ENCODE measurements at places on chromosomes 1 and 21. TPM values are rescaled to one million over a fixed set of nuclear protein-coding genes. Genes with fewer than 3 reads are reported as not detected.
A peak's percentile ranks its signal among the peaks of the same experiment; 100 is the strongest.

DNA sequence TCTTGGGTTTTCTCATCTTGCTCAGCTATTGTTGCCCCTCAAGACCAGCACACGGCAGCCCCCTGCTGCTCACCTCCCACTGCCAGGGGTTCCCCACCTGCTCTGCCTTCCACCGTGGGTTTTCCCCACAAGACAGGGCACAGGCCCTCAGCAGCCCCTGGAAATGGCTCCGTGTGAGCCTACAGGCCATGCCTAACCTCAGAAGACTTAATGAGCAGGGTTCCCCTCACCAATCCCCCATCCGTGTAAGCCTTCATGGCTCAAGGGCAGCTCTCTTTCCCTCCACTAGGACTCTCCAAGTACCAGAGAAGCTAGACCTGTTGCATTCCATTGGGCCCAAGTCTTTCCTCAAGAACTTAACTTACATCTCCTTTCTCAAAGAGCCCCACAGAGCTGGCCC lies 18.4 kb upstream of the RCAN3 start:
- peak; percentile 54 for DNase-seq
- no peaks in the 10 kb centered on the region for H3K27me3 ChIP-seq
- H3K4me1 ChIP-seq, result peaks cover 81% of the 10 kb centered on the region

DNA sequence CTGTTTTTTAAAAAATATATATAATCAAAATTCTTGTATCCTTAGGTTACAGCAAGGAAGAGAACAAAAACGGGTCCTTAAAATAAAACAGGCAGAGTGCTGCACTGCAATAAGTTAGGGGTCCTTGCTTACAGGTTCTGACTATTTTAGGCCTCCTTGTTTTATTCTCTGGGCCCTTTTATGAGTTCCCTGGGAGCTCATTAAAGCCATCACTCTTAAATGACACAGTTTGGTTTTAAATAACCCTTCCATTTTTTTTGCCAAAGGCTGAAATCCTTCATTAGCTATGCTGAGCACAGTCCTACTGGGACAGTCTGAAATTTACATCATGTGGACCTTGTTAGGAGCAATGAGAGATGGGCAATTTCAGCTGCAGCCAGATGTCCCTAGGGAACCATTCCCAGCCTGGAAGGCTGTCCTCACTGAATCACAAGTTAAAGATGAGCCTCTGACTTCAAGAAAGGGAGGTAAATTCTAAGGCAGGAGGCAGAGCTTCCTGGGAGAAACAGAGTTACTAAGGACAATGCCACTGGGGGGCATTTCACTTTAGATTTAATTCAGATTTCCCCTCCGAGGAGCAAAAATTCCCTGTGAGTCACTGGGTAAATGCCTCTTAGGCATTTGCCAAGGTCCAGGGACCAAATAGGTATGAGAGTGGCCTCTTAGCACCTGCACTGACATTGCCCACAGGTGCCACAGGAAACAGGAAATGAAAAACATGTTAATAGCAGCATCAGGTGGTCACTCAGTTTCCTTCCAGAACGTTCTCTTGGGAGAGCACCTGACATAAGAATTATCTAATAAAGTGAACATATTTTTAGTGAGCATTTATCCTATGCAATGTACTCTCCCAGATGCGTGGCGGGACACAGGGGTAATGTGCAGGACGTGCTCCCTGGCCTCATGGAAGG lies 3.8 kb upstream of the MUL1 start:
- no peak for DNase-seq
- H3K36me3 ChIP-seq, result peaks cover 3% of the 10 kb centered on the region
- no peak overlapping the region for H3K4me3 ChIP-seq
- H3K4me1 ChIP-seq, result peaks cover 4% of the 10 kb centered on the region
- H3K27ac ChIP-seq, result no peak overlapping the region
- peaks cover 11% of the 10 kb centered on the region for H3K27me3 ChIP-seq

Gene CD5L
- not detected for total RNA-seq

DNA sequence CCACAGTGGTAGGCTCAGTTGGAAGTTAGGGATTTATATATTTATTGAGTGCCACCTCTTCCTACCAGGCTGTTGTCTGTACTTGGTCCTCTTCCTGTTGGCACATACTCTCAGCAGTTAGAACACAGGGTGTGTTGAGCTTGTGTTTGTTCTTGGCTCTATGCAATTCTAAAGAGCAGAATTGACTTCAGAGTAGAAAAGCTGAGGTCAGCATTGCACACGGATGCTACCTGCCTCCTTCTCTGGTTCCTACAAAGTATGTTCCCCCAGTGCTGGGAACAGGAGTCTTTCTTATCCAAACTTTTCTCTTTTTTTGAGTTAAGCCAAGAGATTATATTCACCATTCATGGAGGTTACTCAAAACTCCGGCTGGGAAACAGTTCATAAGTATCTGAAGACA lies 16.5 kb upstream of the CD53 start:
- H3K36me3 ChIP-seq, result no peaks in the 10 kb centered on the region
- DNase-seq, result no peak
- no peak overlapping the region for H3K4me3 ChIP-seq
- H3K27ac ChIP-seq, result no peak overlapping the region
- no peaks in the 10 kb centered on the region for H3K27me3 ChIP-seq

- peak overlapping the region; percentile 79 for H3K27ac ChIP-seq
- DNase-seq, result peak; percentile 47
- peaks cover 30% of the 10 kb centered on the region for H3K4me1 ChIP-seq
Observed at GRCh38 chr1:19124273-19124672, 85.8 kb downstream of the UBR4 start.

DNA sequence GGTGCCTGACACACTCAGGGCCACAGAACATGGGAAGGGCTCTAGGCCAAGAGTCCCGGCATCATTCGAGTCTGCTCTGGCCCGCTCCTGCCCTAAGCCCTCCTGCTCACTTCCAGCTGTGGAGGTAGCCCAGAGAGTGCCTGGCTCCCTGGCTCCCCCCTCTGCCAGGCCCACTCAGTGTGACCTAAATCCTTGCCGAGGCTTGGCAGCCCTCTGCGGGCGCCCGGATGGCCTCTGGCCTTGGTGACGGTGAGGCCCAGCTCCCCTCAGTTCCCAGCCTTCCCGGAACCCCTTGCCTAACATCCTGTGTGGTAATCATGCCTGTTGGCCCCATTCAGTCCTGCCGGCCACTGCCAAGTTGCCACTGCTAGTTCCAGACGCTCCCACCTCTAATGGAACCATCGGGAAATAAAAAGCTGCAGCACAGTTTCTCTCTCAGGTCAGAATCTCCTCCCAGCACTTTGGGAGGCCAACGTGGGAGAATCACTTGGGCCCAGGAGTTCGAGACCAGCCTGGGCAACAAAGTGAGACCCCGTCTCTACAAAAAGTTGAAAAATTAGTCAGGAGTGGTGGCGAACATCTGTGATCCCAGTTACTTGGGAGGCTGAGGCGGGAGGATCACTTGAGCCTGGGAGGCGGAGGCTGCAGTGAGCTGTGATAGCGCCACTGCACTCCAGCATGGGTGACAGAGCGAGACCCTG lies 1.2 kb upstream of the H6PD start:
- H3K4me3 ChIP-seq, result no peak overlapping the region
- no peak overlapping the region for H3K27ac ChIP-seq
- no peaks in the 10 kb centered on the region for H3K36me3 ChIP-seq
- H3K27me3 ChIP-seq, result no peaks in the 10 kb centered on the region
- DNase-seq, result no peak
- peaks cover 28% of the 10 kb centered on the region for H3K4me1 ChIP-seq

Gene DCDC2B
- not detected for total RNA-seq

GRCh38 chr1:109814223-109814622 lies 50.5 kb upstream of the EPS8L3 start:
- H3K4me3 ChIP-seq, result no peak overlapping the region
- no peak overlapping the region for H3K27ac ChIP-seq
- no peaks in the 10 kb centered on the region for H3K36me3 ChIP-seq
- H3K4me1 ChIP-seq, result no peaks in the 10 kb centered on the region

GRCh38 chr1:89971600-89971999 lies 23.3 kb upstream of the ZNF326 start:
- no peak overlapping the region for H3K4me3 ChIP-seq
- no peak for DNase-seq
- no peaks in the 10 kb centered on the region for H3K36me3 ChIP-seq

DNA sequence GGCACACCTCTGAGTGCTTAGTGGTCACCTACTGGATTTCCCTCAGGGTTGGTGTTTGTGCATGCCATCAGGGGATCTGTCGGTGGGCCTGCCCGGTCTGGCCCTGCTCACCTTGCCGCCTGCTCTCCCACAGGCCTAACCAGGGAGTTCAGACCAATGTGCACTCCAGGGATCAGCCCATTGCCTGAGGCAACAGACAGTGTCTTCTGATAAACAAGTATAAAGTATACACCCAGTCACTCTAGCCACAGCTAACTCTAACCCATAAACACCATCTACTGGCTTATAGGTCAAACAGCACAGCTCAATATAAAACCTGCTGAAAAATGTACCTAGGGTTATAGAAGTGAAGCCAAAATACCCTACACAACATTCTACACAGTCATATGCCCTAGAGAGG lies 1300.0 kb downstream of the PLA2G4A start:
- no peak overlapping the region for H3K27ac ChIP-seq
- no peak for DNase-seq
- no peaks in the 10 kb centered on the region for H3K27me3 ChIP-seq
- H3K4me3 ChIP-seq, result no peak overlapping the region

- no peaks in the 10 kb centered on the region for H3K27me3 ChIP-seq
- H3K27ac ChIP-seq, result no peak overlapping the region
- H3K4me3 ChIP-seq, result no peak overlapping the region
- H3K4me1 ChIP-seq, result peaks cover 8% of the 10 kb centered on the region
- H3K36me3 ChIP-seq, result peaks cover 66% of the 10 kb centered on the region
Observed at GRCh38 chr1:225410036-225410435, 17.8 kb downstream of the LBR start.

Gene HCN3
- total RNA-seq, result 1.5 TPM

GRCh38 chr1:111052246-111052645 lies 87.6 kb downstream of the DRAM2 start:
- no peak overlapping the region for H3K4me3 ChIP-seq
- no peak overlapping the region for H3K27ac ChIP-seq
- no peaks in the 10 kb centered on the region for H3K36me3 ChIP-seq
- DNase-seq, result no peak
- H3K27me3 ChIP-seq, result peaks cover 18% of the 10 kb centered on the region
- no peaks in the 10 kb centered on the region for H3K4me1 ChIP-seq

- no peak overlapping the region for H3K27ac ChIP-seq
- no peak for DNase-seq
- H3K36me3 ChIP-seq, result no peaks in the 10 kb centered on the region
Observed at GRCh38 chr1:58921342-58921741, 137.5 kb upstream of the JUN start.

DNA sequence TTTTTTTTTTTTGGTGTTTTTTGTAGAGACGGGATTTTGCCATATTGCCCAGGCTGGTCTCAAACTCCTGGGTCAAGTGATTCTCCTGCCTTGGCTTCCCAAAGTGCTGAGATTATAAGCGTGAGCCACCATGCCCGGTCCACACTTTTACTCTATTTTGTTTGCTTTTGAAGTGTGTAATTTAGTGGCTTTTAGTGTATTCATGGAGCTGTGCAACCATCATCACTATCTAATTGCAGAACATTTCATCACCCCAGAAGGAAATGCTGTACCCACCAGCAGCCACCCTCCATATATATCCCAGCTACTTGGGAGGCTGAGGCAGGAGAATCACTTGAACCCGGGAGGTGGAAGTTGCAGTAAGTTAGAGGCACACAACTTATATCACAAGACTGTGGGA lies 136.9 kb upstream of the ERRFI1 start:
- no peaks in the 10 kb centered on the region for H3K36me3 ChIP-seq
- no peak for DNase-seq
- no peak overlapping the region for H3K4me3 ChIP-seq
- no peak overlapping the region for H3K27ac ChIP-seq

GRCh38 chr1:90963236-90963635 lies 58.6 kb downstream of the ZNF644 start:
- H3K36me3 ChIP-seq, result peaks cover 33% of the 10 kb centered on the region
- no peak for DNase-seq
- peaks cover 45% of the 10 kb centered on the region for H3K4me1 ChIP-seq
- H3K27ac ChIP-seq, result no peak overlapping the region

DNA sequence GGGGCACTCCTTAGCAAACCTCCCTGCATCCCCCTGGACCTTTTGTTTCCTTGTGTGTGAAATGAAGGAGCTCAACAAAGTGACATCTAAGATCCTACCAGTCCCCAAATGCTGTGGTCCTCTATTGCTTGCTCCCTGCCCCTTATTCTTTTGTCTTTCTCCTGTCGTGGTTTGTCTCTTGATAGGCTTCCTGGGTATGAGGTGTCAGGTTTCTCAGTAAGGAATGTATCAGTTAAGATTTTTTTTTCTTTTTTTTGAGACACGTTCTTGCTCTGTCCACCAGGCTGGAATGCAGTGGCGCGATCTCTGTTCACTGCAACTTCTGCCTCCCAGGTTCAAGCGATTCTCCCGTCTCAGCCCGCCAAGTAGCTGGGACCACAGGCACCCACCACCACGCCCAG lies 16.8 kb downstream of the CNIH3 start:
- peaks cover 4% of the 10 kb centered on the region for H3K27me3 ChIP-seq
- no peak for DNase-seq
- H3K27ac ChIP-seq, result no peak overlapping the region
- H3K36me3 ChIP-seq, result no peaks in the 10 kb centered on the region
- H3K4me3 ChIP-seq, result no peak overlapping the region

GRCh38 chr1:171265686-171266085 lies 17.4 kb downstream of the FMO1 start:
- no peak overlapping the region for H3K4me3 ChIP-seq
- H3K4me1 ChIP-seq, result no peaks in the 10 kb centered on the region
- H3K27me3 ChIP-seq, result peaks cover 6% of the 10 kb centered on the region

DNA sequence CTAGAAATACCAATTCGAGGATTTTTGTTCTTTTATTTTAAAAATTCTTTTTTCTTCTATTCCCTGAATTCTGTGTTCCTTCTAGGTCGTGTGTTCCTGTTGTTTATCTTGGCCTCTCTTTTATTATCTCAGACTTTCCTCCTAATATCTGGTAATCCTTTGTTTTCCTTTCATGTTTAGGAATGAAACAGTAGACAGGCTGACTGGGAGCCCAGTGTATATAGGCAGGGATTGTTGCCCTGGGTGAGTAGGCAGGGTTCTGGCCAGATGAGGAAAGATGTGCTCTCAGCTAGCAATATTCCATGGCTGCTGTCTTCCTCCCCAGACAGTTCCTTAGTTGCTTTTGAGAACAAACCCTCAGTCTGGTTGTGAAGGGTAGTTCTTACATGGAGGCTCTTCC lies 161.8 kb upstream of the PDE4B start:
- H3K4me3 ChIP-seq, result no peak overlapping the region
- no peaks in the 10 kb centered on the region for H3K4me1 ChIP-seq
- H3K27ac ChIP-seq, result no peak overlapping the region
- no peaks in the 10 kb centered on the region for H3K36me3 ChIP-seq
- H3K27me3 ChIP-seq, result no peaks in the 10 kb centered on the region

- H3K27me3 ChIP-seq, result peaks cover 21% of the 10 kb centered on the region
- H3K36me3 ChIP-seq, result no peaks in the 10 kb centered on the region
- peaks cover 11% of the 10 kb centered on the region for H3K4me1 ChIP-seq
- DNase-seq, result no peak
- no peak overlapping the region for H3K4me3 ChIP-seq
Observed at GRCh38 chr1:16076031-16076864, 2.8 kb upstream of the FAM131C start.

Gene SOX13
- total RNA-seq, result 1.6 TPM

Gene IQGAP3
- 14.9 TPM for total RNA-seq

GRCh38 chr1:14921057-14921456 lies 232.5 kb upstream of the TMEM51 start:
- H3K4me1 ChIP-seq, result peaks cover 7% of the 10 kb centered on the region
- H3K36me3 ChIP-seq, result no peaks in the 10 kb centered on the region
- no peak for DNase-seq
- peaks cover 22% of the 10 kb centered on the region for H3K27me3 ChIP-seq
- H3K27ac ChIP-seq, result no peak overlapping the region
